CD4-positive, alpha-beta T cell treated with Interferon alpha-2 for 1 hour (primary cell): ENCODE measurements at places on chromosomes 1 and 21.

- DNase-seq: peak; percentile 62
These were observed 1.0 kb downstream of the TP53BP2 start for GRCh38 chr1:223844787-223845036.

GRCh38 chr1:64744492-64745180 is at the start of gene RAVER2:
Gene RAVER2, plus strand, starts transcription at chr1:64745075. Its CDS starts 98 bp downstream, at chr1:64745173.
- peak; percentile 68 for DNase-seq

DNA sequence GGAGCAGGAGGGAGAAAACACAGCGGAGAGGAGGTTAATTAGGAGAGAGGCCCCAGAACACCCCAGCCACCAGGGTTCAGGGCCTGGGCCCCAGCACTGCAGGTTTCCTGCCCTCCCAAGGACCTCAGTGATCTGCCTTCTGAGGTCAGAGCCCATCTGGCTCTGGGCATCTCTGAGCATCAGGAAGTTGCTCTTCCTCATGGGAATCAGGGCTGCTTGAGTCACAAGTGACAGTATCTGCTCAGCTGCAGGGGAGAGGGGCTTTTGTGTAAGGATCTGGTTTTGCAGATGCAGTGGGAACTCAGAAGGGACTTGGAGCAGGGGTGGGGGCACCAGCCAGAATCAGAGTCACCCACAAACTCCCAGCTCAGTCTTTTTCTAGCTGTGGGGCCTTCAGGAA is 472.1 kb downstream of the PTPRU start:
- no peak for DNase-seq

GRCh38 chr1:230067871-230068620 is 1.0 kb downstream of the GALNT2 start:
- peak; percentile 32 for DNase-seq

DNA sequence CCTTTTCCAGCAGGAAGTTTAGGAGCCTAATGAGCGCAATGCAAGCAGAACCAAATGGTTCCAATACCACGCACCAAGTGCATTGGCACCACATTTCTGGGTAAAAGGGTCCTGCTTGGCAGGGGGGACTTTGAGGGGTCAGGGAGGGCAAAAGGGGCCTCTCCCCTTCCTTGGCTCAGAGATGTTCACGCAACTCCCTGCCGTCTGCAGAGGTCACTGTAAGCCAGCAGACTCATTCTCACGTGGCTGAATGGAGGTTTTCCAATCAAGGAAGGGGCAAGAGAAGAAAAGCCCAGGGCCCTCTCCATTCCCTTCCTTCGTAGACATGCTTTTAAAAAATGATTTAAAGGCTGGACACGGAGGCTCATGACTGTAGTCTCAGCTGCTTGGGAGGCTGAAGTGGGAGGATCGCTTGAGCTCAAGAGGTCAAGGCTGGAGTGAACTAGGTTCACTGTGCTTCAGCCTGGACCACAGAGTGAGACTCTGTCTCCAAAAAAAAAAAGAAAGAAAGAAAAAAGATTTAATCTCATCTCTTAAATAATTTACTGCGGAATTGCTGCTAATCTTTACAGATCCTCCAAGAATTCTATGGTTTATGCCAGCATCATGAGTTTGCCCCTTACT is 80.3 kb downstream of the RUNX3 start:
- peak; percentile 18 for DNase-seq

DNA sequence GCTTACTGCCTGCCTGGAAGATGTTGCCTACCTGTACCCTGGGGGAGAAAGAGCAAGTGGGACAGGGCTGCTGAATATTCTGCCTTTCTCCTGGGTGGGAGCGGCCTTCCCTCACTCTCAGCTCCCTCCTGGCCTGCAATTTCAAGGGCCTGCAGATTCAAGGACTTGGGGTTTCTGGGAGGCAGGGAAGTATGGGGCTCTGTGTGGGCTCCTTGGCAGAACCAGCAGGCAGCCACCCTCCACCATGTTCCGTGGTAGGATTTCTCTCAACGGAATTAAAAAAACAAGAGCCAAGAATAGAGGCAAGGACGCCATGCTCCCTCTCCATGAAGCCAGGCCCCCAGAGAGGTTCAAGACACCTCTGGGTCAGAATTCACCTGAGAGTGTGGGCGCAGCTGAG is 127.7 kb downstream of the NAV1 start:
- DNase-seq: no peak
